ENCODE measurements at places on chromosomes 3 and 15.
A peak's percentile ranks its signal among the peaks of the same experiment; 100 is the strongest.

- no peak for DNase-seq
Observed at GRCh38 chr15:83556754-83557153, 97.2 kb upstream of the ADAMTSL3 start.

DNA sequence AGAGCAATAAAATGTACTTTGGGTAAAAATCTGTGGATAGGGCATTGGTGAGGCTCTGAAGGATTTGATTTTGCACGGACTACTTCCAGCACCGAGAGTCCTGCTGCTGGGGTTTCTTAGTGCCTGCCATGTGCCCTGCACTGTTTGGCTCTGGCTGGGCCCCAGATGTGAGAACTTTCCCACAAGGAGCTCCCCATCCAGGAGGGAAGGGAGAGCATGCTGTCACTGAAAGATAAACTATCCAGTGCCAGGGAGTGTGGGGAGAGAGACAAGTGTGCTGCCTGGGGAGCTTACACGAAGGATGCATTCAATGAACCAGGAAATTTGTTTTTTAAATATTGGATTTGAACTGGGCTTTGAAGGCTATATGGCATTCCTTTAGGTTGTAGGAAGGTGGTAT lies 30.2 kb downstream of the LPP start:
- no peak for DNase-seq

DNA sequence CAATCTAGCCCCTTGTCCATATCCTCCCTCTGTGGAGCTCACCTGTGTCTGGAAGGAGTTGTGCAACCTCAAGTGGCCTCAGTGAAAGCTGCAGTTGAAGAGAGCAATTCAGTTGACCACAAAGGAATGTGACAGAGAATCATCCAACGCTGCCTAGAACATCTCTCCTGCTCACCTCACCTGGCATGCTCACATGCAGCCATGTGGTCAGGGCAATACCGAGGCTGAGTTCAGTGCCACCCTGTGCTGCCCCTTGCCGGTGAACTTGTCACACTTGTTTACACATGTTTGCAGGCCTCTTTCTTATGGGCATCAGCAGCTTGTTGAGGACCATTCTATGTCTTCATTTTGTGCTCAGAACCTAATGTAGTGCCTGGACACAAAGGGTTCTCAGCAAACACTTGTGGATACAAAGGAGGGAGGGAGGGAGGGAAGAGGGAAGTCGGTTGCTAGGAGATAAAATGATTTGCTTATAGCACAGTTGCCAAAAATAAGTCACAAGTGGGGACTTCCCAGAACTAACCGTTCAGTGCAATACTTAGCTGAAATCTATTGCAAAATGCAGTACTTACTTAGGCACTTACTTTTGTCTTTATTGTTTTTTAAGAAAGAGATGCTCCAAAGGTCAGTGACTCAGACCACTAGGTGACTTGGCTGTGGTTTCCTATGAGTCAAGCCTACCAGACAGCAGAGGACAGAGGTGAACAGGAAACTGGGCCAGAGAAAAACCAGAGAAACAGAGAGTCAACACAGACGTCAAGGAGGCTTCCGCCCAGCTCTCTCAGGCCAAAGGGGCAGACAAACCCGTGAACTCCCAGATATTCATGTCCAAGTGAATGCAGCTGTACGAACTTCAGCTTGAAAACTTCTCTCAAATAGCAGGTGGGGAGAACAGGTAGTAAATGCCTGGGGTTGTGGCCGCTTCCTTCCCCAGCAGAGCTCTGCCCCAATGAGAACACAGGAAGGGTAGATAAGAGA lies 227.8 kb upstream of the CTNNB1 start:
- peak; percentile 82 for DNase-seq

DNA sequence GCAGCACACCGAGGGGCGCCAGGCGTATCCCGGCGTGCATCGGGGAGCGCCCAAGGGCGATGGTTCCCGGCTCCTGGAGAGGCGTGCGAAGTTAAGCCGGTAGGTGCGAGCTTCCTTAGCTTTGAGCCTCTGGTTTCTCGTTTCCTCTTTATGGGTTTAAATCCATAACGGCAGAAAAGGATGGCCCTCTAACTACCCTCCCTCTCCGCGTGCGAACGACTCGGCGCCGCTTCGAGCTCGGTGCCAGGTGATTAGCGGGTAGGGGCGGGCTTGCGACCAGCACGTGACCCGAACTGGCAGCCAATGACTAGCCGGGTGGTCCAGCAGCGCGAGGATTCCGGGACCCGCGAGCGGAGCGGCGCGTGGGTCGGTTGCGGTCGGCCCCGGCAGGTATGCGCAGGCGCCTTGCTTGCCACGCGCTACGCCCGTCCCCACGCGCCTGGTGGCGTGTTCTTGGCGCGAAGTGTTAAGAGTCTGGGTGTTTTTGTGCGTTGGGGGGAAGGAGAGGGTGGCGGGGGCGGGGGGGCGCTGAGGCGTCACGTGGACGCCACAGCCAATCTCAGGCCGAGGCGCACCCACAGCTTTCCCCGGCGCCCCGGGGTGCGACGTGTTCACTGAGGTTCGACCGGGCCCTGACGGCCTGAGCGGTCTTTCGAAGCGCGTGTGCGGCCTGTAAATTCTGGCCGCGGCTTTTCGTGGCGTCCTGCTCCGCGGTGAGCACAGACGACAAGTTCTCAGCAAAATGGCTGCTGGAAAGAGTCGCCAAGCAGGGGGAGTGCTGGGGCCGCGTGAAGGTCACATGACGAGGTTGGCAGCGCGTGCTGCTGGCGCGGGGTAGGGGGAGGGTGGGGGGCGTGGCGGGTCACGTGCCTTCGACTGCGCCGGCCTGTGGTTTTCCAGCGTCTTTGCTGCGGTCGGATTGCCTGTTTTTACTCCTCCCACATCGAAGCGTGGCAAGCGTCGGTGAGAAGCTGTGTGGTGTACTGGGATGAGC lies 38.7 kb upstream of the MGA start:
- peak; percentile 95 for DNase-seq

DNA sequence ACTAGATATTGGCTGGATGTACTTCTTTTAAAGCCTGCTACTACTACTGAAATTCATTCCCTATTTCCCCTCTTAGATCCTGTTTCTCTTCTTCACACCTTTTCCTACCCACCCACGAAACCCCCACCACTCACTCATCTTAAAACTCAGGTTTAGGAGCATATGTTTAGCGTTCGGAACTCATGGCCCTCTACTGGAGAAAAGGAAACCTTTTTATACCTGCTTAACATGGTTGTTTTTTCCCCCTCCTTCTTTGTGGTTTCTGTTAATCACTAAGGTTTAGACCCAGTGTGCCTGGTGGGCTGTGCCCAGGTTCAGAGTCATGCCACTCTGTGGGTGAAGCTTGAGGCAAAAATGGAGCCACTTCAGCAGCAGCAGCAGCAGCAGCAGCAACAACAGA lies 2.6 kb downstream of the ARID3B start:
- no peak for DNase-seq

DNA sequence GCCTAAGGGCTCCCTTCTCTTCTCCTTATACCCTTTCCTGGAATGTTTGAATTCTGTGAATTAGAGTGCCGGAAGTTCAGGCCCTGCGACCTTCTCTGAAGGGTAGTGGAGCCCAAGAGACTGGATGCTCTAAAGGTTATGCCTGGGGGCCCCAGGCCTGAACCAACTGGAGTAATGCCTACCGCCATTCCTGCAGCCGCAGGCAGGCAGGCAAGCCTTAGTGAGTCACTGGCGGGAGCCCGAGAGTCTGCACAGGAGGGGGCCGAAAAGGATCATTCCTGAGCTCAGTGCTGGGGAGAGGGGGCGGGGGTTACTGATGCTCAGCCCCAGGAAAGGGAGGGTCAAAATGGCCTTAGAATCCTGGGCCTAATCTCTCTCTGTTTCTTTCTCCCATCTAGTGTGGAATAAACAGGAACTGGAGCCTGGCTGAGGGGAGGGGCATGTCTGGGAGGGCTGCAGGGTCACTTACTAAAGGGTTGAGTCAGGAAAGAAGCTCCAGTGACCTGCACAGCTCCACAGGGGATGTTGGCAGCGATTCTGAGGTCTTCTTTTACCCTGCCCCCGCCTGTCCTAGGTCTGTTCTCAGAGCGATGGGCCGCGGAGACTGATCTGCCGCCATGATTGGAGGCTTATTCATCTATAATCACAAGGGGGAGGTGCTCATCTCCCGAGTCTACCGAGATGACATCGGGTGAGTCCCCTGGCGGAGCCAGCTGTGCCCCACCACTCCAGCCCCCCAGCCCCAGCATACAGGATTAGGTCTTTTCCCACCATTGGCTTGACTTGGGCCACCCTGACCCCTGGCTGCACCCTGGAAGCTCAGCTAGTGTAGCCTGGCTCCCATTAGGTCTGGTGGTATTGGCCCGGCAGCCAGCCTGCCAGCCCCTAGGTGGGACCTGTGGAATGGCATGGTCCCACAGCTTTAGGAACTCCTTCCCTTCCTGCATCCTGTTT lies 2.0 kb downstream of the AP2M1 start:
- DNase-seq, result peak; percentile 78

DNA sequence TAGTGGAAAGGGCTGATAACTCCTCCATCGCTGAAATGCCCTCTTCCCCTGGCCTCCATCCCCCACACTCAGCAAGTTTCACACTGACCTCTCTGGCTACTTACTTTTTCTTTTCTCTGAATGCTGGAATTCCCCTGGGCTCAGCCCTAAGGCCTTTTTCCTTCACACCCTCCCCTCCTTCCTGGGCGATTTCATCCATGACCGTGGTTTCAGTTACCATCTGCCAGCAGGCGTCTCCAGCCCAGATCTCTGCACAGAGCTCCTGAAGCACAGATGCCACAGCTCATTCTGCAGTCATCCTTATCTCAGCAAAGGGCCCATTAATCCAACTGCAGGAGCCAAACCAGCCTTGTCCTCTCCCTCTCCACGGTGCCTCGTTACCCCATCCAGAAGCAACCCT lies 114.0 kb downstream of the RFTN1 start:
- no peak for DNase-seq

DNA sequence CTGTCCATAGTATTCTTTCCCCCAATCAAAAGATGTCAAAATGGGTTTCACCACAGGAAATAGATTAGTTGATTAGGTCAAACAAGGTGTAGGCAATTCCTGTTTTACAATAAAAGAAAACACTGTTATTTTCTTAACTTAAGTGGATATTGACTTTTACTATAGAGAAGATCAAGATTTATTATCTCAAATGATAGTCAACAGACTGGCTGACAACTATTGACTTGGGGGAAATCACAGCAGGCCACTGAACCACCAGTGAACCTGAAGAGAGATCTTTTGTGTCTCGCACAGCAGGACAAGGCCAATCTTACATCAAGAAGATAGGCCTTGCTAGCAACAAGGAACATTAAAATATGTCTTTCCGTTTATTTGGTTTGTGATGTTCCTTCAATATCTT lies 1187.6 kb downstream of the SI start:
- no peak for DNase-seq

- DNase-seq, result no peak
Observed at GRCh38 chr15:100891307-100892012, 11.8 kb downstream of the ALDH1A3 start.

DNA sequence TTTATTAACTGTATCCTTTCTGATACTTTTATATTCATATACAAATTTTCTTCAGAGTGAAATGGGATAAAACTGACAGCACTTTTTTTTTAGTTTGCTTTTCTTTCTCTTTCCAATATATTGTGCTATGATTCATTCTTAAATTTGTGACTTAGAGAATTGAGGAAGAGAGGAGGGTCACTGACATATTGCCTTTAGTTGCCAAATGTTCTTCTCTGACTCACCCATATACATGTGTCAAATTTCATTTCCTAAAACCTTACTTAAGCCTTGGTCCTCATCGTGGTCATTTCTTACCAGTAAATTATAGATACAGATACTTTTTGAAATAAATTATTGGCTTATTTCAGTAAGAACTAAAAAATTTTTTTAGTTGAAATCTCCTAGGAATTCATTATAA lies 53.9 kb downstream of the CLASP2 start:
- no peak for DNase-seq

- no peak for DNase-seq
Observed at GRCh38 chr3:45163481-45163880, 17.3 kb upstream of the CDCP1 start.

- no peak for DNase-seq
Observed at GRCh38 chr3:157632075-157632474, 128.9 kb upstream of the VEPH1 start.

- DNase-seq, result no peak
Observed at GRCh38 chr15:76190070-76190564, 121.2 kb downstream of the ETFA start.

DNA sequence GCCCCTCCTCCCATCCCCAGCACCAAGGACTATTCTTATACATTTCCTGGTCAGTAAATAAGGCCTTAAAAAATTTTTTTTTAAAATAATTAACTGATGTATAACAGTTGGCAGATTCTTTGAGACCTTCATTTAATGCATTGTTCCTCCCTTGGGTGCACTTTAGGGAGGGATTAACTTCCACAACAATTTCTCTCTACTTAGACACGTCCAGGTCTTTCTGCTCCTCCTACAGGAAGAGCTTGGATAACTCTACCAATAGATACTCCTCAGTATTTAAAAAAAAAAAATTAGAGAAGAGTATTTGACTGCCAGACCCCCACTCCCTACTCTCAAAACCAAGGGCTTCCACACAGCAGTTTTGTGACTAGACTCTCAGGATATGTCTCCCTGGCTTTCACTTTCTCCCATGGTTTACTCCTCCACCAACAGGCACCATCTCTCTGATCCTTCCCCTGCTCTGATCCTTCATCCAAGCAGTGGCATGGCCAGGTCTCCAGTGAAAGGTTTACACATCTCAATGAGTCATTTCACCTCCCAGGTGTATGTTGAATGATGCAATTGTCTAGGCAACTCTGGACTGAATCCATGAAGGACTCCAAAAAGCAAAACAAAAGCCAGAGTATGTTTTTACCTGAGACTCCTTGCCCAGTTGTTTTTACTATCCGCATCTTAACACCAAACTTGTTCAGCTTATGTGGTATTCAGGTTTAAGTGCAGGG lies 7.4 kb downstream of the ZIC4 start:
- no peak for DNase-seq

DNA sequence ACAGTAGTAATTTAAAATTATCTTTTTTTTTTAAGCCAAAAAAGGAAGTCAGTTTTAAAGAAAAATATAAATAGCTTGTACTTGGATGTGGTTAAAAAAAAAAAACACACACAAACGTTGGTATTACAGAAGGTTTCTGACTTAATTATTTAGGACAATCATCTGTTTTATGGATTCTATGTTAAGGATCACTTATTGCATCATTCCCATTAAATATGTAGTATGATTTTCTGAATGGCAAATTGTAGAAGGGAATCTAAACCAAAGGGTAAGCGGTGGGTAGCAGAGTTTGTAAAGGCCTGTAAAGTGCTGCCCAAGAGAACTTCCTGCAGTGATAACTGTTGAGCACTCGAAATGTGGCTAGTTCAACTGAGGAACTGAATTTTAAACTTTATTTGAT lies 8.0 kb downstream of the SENP2 start:
- DNase-seq, result no peak
